Dermis microvascular lymphatic vessel endothelial cell (primary cell): ENCODE measurements at places on chromosomes 4 and X. TPM values are rescaled to one million over a fixed set of nuclear protein-coding genes. Genes with fewer than 3 reads are reported as not detected.

DNA sequence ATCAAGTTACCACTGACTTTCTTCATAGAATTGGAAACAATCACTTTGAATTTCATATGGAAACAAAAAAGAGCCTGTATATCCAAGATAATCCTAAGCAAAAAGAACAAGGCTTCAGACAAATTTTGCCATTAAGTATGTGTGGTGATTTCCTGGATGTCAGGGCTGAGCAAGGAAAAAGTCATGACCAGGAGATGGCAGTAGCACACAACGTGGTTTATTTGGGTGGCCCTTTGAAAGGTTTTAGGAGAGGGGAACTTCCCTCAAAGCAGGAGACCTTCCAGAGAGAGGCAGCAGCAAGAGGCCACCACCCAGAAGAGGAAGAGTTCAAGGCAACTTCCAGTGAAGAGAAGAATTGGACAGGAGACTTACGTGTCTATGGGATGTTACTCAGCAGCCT, 18.1 kb upstream of the ZXDB start:
- no peak for DNase-seq

DNA sequence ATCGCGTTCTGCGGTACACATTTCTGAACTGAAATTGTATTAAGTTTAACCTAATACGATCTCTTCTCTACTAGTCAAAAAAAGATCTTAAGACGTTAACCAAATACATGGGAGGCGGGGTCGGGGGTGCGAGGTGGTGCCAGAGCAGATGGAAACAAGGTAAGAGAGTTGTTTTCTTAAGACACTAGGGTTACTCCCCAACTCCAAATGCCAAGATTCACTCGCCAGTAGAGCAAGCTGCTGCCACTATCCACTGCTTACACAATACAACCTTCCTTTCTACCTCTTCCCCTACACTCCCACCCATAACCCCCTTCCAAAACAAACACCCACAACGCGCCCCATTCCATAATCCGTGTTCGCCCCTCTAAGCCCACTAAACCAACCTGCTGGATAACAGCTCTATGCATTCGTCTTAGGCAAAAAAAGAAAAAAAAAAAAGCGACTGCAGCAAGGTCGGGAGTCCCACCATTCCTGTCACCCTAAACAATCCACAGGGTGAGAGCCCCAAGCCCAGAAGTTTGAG, 1.3 kb downstream of the LCORL start:
- peak; percentile 16 for DNase-seq

- DNase-seq = no peak
These were observed 471.0 kb downstream of the BCOR start for GRCh38 chrX:39626749-39627148.

DNA sequence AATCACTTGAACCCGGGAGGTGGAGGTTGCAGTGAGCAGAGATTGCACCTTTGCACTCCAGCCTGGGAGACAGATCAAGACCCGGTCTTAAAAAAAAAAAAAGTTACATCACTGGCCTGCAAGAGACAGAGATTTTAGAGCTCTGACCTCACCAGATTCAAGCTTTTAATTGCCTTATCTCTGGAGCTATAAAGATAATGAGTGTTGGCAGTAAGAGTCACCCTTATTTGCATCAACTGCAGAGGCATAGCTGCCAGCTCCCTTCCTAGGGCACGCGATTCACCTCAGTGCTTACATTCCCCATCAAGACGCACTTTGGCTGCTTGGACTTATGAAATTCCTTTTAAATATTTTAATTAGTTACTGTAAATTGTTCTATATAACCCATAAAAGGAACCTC, 12.5 kb upstream of the SPATA4 start:
- DNase-seq = no peak

The CENPVL3 gene
- total RNA-seq = not detected in 2 replicates

- DNase-seq = no peak
These were observed 36.3 kb downstream of the PRDM5 start for GRCh38 chr4:120886191-120886590.

- DNase-seq = no peak
These were observed 133.7 kb upstream of the CPXCR1 start for GRCh38 chrX:88613338-88613737.

DNA sequence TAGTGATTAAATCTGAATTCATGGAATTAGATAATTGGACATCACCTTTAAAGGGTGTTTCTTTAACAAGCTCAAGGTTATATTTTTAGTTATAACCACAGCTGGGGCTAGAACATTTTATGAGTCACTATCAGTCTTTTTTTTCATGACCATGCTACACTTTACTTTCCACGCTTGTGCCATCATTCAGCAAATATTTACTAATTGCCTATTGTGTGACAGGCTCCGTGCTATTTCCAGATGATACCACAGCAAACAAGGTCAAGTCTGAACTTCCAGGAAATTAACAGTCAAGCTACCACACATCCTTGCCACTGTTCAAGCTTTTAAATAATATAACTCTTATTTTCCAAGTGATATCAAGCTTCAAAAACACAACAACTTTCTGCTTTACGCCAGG, 16.5 kb downstream of the SPANXN3 start:
- no peak for DNase-seq

DNA sequence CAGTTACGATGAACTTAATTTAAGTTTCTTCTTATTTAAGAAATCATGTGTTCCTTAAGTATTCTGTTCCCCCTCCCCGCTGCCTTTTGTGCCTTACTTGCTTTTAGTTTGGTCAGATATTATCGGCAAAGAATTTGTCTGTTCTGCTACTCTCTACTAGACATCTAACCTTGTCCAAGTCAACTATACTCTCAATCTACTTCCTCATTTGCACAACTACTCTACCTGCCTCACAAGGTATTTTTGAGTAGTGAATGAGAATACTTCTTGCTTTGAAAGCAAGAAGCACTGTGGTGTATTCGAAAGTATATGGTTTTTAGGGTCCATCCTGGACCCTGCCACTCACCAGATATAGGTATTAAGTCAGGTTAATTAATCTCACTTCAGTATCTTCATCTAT, 8.0 kb upstream of the KLHL5 start:
- no peak for DNase-seq

The NXF2 gene
- total RNA-seq = not detected in 2 replicates

DNA sequence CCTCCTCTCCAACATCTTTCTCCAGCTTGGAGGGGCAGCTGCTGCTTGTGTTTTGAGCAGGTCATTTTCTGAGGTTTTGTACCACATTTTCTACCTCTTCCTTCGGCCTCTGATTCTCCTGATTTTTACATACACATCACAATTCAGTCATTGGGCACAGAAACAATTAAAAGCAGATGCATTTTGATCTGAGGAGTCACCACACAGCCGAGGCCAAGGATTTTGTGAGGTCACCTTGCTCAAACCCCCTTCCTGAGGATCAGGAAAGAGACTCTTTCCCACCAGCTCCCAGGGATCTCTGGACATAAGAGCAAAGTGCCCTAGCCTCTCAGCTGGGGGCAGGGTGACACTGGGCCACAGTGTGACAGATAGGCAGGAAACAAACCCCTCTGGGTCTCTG, 5.4 kb upstream of the FATE1 start:
- DNase-seq = no peak

The GSX2 gene
- not detected in 2 replicates for total RNA-seq

The CTAG1A gene
- total RNA-seq = not detected in 2 replicates

The KIF4A gene
- total RNA-seq = 4.3 and 9.5 TPM in 2 replicates

The PDGFRA gene
- 0.13 and 0.39 TPM in 2 replicates for total RNA-seq

GRCh38 chrX:107936434-107936730, 45.8 kb downstream of the TEX13B start:
- no peak for DNase-seq

GRCh38 chr4:41120297-41121217, 93.8 kb downstream of the APBB2 start:
- no peak for DNase-seq

DNA sequence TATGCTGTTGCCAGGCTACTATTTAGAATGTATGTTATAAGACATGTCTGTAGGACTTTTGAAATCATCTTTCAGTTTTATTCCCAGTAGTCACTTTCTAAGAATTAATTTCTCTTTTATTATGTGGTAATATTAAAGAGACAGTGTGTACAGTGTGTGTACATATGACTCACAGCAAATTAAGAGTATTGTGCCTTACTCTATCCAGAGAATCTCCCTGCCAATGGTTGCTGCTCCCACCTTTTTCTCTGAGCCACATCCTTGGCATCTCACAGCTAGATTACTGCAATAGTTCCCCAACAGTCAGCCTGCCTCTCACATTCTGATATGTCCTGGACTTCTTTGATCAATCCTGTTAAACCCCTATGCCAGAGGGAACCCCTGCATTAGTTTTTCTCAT, 114.5 kb downstream of the ANXA5 start:
- DNase-seq = no peak

- no peak for DNase-seq
These were observed 239.4 kb downstream of the LDB2 start for GRCh38 chr4:16659079-16659478.

GRCh38 chrX:13165266-13166189, 121.1 kb upstream of the FAM9C start:
- no peak for DNase-seq

DNA sequence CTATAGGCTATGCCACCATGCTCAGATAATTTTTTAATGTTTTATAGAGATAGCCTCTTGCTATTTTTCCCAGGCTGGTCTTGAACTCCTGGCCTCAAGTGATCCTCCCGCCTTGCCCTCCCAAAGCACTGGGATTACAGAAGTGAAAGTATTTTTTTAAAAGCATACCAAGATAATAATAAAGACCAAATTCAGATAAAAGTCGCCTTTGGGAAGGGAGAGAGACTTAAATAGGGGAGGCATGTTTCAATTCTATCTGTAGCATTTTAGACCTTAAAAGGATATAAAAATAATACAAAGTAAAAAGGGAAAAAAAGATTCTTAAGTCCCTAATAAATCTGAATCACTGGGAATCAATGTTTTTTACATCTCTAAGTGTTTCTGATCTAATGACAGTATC, 108.9 kb downstream of the AFAP1 start:
- no peak for DNase-seq

- no peak for DNase-seq
These were observed 124.5 kb upstream of the ZCCHC13 start for GRCh38 chrX:74179499-74179898.

The MGAT4D gene
- total RNA-seq = not detected in 2 replicates

The SPATA18 gene
- total RNA-seq = 1.9 and 2.2 TPM in 2 replicates

- DNase-seq = no peak
These were observed 34.5 kb downstream of the KDM5C start for GRCh38 chrX:53190363-53190960.

GRCh38 chr4:617644-618641, 7.4 kb upstream of the PDE6B start:
- no peak for DNase-seq

The ZNF275 gene
- total RNA-seq = 3.5 and 5.7 TPM in 2 replicates

The GLRA3 gene
- total RNA-seq = not detected in 2 replicates

DNA sequence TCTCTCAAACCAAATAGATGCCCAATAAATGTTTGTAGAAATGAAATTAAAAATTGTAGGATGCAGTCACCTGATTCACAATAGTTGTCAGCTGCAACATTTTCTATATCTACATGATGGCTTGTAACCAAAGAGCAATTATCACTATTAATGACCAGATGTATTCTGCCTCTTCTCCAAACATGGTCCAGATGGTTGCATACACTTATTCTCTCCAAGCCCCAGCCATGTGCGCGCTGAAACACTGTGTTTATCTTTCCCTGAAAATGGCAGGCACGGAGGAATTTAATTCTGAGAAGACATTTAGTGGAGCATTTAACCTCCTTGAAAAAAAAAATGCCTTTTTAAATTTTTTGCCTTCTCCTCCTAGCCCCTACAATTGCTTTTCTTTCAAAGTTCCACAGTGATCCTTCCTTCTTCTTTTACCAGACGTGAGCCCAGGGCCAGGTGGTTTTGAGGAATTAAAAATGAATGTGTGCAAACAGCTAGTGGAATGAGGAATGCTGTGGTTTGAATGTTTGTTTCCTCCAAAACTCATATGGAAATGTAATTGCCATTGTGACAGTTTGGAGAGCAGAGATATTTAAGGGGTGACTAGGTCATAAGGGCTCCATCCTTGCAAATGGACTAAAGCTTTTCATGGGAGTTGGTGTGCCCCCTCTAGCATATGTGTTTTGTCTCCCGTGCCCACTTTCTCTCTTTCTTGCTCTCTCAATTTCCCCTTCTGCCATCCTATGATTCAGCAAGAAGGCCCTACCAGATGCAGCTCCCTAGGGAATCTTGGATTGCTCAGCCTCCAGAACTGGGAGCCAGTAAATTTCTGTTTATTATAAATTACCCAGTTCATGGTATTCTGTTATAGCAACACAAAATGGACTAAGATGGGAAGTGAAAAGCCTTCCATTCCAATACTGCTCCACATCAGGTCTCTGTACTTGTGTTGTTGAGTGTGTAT, 136.0 kb downstream of the GABRB1 start:
- no peak for DNase-seq

DNA sequence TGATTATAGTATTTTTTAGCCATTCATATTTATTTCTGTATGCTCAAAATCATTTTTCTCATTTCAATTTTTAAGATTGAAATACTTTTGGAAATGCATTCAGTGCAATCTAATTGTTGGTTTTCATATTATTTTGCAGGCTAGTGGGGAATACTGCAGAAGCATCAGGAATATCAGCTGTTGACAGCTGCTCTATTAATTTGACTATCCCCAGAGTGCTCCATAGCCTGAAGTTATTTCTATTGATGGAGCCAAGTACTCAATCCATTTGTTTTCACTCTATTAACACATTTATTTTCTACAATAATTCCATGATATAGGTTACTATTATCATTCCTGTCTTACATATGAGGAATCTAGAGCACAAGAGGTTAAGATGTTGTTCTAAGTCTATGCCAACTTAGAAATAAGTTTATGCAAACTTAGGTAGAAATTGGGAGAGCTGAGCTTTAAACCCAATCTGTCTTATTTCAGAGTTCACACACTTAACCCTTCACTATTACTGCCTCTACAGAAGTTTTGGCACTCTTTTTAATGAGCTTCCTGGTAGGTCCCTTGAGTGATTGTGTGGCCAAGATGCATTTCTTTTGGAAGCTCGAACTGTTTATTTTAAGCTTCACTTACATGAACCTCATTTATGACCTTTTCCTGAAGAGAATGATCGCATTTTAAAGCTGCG, 65.6 kb upstream of the PCDH18 start:
- DNase-seq = no peak

DNA sequence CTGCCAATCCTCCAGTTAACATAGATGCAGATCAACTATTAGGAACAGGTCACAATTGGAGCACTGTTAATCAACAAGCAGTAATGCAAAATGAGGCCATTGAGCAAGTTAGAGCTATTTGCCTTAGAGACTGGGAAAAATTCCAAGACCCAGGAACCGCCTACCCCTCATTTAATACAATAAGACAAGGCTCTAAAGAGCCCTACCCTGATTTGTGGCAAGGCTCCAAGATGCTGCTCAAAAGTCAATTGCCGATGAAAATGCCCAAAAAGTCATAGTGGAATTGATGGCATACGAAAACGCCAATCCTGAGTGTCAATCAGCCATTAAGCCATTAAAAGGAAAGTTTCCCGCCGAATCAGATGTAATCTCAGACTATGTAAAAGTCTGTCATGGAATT, 20.5 kb upstream of the TRIM61 start:
- no peak for DNase-seq

The KLHL4 gene
- total RNA-seq = 82.5 and 157 TPM in 2 replicates

GRCh38 chrX:131262738-131263679, 26.1 kb downstream of the IGSF1 start:
- no peak for DNase-seq

DNA sequence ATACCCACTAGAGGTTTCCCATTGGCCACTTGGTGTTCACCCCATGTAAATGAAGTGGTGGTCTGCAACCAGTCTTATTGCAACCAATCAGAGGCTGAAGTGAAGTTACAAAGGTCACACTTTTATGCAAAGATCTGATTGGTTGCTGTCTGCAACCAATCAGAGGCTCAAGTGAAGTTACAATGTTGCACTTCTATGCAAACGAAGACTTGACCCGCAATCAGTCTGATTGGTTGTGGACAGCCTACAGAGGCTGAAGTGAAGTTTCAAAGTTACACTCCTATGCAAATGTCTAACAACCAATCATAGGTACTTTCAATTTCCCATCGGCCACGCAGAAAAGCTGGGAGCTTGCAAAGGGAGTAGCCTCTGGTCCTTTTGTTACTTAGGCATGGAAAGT, 22.3 kb upstream of the XPNPEP2 start:
- no peak for DNase-seq
